ENCODE measurements at places on chromosomes 7 and 10. TPM values are rescaled to one million over a fixed set of nuclear protein-coding genes. Genes with fewer than 3 reads are reported as not detected.

SLC16A12 gene
- not detected for total RNA-seq

BHLHA15 gene
- total RNA-seq = 0.64 TPM

HOXA9 gene
- not detected for total RNA-seq

TAC1 gene
- not detected for total RNA-seq

EIF4EBP2 gene
- 48.4 TPM for total RNA-seq
